Left renal cortex interstitium (tissue), 4 donors: ENCODE measurements at places on chromosomes 6 and 20. TPM values are rescaled to one million over a fixed set of nuclear protein-coding genes. Genes with fewer than 3 reads are reported as not detected.

Gene ERMARD
- polyA plus RNA-seq: 31.2 TPM

Gene THBD
- 4.8 TPM for polyA plus RNA-seq

Gene RAB44
- polyA plus RNA-seq: 0.06 TPM

Gene GRM1
- polyA plus RNA-seq: 0.40 TPM

Gene ZNF318
- polyA plus RNA-seq: 32.8 TPM

DNA sequence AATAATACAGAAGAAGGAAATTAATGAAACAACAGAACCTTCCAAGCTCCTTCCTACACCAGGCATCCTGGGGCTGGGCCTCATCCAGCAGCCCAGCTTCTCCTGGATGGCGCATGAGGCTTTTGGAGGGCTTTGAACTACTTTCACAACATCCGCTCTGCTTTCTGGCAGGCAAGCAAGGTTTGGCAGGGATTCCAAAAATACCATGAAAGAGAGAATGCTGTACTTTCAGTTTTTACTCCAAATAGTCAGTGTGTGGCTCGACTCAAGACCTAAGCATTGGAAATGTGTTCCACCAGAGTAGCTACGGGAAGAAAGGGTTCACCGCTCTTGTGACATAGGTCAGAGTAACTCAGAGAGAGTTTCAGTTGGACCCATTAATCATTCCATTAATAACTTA, 125.4 kb downstream of the OPRM1 start:
- DNase-seq: no peak

DNA sequence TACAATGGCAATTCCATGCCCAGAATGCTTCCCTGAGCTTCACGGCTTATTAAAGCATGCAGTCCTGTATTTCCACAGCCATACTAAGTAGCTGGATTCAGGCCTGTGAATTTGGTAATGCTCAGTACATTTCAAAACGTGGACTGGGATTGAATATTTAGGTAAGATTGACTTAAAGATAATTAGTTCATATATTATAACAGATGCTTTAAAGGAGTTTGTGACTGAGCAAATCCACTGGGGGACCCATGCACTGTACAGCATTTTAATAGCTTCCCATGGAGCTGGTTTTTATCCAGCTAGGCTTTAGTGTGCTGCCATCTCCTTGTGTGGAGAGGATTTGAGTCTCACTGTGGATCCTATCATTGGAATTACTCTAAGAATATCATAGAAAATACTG, 420.9 kb upstream of the FLRT3 start:
- DNase-seq: no peak

- DNase-seq: no peak
These were observed 44.4 kb downstream of the PACSIN1 start for GRCh38 chr6:34510299-34510698.

GRCh38 chr20:36493801-36494114, 47.6 kb upstream of the MYL9 start:
- DNase-seq: no peak

DNA sequence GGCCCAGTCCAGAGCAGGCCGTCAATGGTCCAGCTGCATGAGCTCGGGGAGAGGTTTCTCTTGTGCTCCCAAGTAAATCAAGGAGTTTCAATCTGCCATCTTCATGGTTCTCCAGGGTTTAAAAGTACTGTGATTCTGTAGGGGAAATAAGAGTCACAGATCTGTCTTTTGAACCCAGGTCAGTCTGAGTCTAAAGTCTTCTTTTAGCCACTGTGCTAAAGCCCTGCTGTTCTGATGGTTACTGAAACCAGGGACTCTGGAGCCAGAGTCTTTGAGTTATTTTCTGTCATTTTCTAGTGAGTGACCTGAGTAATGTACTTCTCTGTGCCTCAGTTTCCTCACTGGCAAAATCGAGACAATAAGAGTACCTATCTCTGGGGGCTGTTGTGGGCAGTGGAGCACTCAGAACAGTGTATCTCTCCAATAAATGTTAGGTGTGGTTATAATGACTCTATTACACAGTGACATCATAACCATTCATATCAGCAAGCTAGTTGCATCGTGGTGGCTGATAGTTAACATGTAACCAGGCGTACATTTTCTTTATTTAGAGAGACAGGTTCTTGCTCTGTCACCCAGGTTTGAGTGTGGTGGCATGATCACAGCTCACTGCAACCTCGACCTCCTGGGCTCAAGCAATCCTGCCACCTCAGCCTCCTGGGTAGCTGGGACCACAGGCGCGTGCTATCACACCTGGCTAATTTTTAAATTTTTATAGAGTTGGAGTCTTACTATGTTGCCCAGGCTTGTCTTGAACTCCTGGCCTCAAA, 74.6 kb upstream of the KCNG1 start:
- no peak for DNase-seq

DNA sequence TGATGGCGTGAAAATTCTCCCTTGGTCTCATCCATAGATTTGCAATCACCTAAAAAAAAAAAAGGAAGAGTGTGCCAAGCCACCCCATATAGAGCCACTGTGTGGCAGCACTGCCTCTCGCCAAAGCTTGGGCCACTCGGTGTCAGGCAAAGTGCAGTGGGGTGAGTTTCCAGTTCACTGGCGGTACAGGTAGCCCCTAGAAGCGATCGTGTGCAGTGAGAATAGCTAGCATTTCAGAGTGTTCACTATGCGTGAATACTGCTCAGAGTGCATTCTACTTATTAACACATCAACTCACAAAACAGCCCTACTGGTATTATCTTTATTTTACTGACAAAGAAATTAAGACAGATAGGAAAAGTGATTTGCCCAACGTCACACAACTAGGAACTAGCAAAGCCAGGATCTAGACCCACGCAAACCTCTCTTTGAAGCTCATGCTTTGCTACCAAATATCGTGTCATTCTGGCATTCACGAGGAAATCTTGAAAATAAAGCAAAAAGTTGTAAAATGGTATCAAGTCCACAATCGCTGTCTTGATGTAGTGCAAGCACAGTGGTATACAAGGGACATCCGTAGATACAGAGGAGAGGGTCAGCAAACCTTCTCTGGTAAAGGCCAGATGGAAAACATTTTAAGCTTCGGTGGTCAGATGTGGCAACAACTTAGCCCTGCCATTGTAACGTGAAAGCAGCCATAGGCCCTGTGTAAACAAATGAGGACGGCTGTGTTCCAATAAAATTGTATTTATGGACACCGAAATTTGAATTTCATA, 10.4 kb upstream of the GCNT2 start:
- no peak for DNase-seq

- DNase-seq: no peak
These were observed 4.0 kb downstream of the FUCA2 start for GRCh38 chr6:143507358-143508145.

- DNase-seq: no peak
These were observed 33.6 kb downstream of the TFAP2A start for GRCh38 chr6:10381133-10381829.

GRCh38 chr6:143629104-143630080, 48.4 kb upstream of the PHACTR2 start:
- no peak for DNase-seq

DNA sequence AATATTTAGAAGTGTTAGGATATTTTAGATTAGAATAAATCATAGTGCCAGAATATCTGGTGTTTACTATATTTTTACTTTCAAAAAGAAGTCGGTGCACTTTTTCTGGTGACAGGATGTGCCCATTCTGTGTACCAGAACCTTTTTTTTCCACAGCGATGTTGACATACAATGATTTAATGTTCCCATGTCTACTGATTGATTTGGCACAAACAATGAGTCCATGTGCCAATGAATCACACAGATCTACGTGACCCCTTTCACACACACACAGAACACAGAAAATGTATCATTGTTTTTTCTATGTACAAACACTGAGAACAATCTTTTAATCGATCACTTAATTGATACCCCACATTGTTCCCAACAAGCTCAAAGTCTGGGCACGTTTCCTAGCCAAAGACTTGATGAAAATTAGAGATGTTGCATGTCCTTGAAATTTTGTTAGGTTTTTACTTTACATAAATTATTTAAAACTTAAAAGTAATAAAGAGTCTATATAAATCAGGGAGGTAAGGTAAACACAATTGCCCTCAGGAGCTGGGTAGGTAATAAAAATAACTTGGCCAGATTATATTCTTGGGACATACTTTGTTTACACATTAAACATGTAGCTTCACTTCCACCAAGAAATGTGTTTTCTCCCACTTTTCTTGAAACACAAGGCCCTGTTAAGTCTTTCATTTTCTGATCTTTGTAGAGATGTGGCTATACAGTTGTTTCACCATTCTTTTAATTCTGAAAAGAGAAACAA, 36.4 kb upstream of the SOX4 start:
- no peak for DNase-seq

- no peak for DNase-seq
These were observed 155.3 kb downstream of the FUT9 start for GRCh38 chr6:96171112-96171511.

- DNase-seq: no peak
These were observed 61.6 kb downstream of the RPRD1B start for GRCh38 chr20:38095017-38095686.

DNA sequence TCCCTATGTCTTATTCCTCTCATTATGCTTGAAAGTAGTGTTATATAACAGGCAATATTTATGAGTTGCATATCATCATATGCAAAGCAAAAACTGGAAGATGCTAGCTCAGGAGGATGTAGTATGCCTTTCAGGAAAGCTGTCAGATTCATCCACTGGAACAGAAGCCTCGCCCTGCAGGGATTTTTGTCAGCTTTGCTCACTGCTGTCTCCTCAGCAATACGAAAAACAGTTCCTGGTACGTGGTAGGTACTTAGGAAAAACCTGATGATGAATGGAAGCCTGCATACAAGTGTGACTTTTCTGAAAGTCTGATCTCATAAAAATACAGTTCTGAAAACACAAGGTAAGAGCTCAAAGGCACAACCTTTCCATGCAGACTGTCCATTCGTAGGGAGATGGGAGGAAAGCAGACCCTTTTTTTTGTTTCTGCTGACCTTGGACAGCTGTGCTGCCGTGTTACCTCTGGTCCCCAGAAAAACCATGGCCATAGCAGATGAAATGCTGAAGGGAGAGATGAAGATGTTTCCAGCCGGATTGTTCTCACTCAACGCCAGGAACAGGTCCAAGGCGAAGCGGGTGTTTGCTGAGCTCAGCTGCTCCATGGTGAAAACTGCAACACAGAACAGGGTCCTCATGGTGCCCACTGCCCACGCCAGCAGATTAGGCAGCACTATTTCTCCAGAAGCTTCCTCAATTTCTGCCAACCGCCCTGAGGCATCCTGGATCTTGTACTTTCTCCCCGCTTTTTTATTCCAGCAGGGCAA, 1.5 kb downstream of the SERPINB1 start:
- no peak for DNase-seq
